ENCODE measurements at places on chromosomes 2 and 18.

GRCh38 chr2:108271691-108272253 lies 16.9 kb upstream of the SULT1C2 start:
- no peak for DNase-seq

DNA sequence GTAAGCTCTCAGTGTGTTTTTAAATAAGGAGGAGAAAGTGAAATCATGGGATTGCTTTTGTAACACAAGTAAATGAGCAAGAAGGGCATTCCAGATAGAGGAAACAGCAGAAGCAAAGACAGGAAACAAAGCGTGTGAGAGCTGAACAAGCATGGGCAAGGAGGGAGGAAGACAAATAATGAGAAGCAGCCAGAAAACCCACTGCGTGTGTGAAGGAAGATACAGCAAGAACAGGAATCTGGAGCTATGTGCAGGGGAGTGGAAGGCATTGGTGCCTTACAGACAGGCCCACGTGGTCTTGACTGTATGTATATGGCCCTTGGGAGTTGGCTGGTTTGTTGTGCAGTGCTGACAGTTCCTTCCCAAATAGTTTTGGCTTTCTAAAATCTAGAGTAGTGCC lies 88.6 kb downstream of the AAK1 start:
- DNase-seq: no peak

- DNase-seq: no peak
Observed at GRCh38 chr2:142144547-142144946, 13.7 kb upstream of the LRP1B start.

DNA sequence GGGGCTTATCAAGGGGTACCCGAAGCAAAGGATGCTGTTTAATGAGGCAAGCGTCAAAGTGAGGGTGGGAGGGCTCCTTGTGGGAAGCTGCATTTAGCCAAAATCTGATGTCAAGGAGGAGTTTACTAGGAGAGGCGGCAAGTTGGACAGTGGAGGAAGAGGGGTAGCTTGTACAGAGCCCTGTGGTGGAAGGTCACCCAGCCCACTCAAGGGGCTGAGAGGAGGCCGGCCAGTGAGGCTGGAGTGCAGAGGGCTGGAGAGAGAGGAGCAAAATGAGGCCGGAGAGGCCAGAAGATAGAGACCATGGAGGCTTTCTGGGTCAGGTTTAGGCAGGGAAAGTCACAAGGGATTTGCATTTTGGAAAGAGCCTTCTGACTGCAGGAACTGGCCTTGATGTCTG lies 49.5 kb downstream of the ASB1 start:
- DNase-seq: no peak

DNA sequence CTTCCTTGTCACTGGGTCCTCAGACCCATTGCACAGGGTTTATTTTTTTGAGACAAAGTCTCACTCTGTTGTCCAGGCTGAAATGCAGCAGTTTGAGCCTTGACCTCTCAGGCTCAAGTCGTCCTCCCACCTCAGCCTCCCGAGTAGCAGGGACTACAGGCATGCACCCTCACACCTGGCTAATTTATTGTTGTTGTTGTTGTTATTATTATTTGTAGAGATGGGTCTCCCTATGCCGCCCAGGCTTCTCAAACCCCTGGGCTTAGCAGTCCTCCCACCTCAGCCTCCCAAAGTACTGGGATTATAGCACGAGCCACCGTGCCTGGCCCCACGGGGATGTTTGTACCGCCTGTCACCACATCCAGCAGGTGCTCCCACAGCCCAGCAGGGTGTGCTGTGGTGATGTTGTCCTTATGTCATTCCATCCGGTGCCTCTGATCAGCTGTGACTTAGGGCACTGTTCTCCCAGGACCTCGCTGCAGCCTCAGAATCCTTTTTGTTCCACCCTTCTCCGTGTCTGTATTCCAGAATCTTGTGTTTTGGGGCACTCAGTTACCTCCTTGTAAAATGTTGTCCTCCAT lies 182.3 kb downstream of the INO80D start:
- DNase-seq: no peak

GRCh38 chr2:124894199-124894598 lies 869.1 kb downstream of the CNTNAP5 start:
- no peak for DNase-seq

DNA sequence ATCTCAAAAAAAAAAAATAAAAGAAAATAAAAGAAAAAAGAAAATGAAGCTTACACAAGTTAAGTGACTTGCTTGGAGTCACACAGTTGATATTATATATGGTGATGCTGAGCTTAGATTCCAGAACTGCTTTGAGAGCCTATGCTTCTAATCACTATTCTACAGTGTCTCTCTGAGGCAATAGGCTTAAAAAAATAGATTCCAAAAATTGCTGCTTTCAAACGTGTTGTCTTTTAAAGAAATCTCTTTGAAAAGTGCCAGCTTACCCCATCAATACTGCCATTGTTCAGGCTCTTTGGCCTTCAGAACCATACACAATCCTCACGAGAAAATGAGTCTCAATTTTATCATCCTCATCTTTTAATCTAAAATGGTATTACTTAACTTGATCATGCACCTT lies 102.6 kb downstream of the CDK15 start:
- DNase-seq: no peak

DNA sequence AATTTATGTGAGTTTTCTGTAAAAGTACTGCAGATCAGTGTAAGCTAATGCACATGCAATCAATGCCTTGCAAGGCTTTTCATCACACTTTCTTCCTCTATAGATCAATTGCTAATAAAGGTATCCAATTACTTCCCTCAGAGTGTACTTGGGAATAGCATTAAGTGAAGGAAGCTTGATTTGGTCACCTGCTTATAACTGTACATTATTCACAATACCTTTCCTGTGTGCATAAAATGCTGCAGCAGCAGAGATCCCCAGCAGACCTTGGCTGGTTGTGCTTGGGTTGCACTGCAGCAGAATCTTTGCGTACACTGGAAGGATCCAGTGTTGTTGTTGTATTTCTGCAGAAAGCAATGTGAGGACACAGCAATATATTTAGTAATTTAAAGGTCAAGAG lies 18.5 kb upstream of the SCN9A start:
- no peak for DNase-seq

GRCh38 chr2:12315224-12315623 lies 401.5 kb upstream of the TRIB2 start:
- DNase-seq: no peak

- no peak for DNase-seq
Observed at GRCh38 chr2:33491441-33492084, 15.1 kb downstream of the RASGRP3 start.

- no peak for DNase-seq
Observed at GRCh38 chr2:118856978-118857676, 9.7 kb upstream of the EN1 start.

GRCh38 chr2:114354199-114354598 lies 88.2 kb upstream of the DPP10 start:
- DNase-seq: no peak

DNA sequence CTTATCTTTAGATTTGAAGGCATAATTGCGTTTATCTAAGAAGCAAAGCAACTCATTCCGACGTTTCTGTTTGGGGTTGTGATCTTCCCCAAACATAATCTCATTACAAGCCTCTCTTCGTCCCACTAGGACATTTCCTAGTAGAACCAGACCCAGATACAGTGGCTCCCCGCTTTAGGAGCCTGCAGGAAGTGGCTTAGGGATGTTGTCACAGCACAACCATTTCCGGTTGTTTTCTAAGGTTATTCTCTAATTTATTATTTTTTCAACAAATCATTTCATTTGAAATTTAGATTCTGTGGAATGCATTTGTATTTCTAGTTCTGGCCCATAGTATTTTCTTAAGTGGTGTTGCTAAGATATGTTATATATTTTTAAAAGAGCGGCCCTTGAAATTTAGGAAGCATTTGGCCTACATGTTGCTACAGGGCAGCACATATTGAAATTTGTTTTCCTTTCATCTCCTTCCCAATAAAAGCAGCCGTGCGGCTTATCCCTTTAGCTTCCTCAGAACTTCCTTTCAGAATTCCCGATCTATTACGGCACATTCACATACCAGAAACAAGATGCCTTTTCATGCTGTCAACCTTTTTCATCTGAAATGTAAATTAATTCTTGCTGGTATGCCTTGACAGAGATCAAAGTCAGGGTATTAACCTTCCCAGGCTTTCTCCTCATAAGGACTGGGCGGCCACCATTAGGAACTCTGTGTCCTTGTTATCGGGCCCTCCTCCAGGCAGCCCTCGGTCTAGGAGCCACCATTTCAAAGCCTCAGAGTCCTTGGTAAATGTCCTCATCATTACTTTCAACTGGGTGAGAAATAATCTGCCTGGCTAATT lies 210.9 kb upstream of the SP5 start:
- no peak for DNase-seq

GRCh38 chr18:4748975-4749374 lies 293.9 kb upstream of the DLGAP1 start:
- DNase-seq: no peak

GRCh38 chr2:96264656-96265348 lies 995 bp downstream of the TMEM127 start:
- peak; percentile 36 for DNase-seq

- DNase-seq: no peak
Observed at GRCh38 chr2:23711979-23712755, 214.8 kb downstream of the ATAD2B start.

- DNase-seq: no peak
Observed at GRCh38 chr2:38207168-38207567, 131.2 kb upstream of the CYP1B1 start.

GRCh38 chr2:128500138-128500800 lies 181.6 kb upstream of the HS6ST1 start:
- no peak for DNase-seq

GRCh38 chr2:127630096-127630863 lies 15.7 kb upstream of the GPR17 start:
- DNase-seq: no peak

GRCh38 chr2:86017901-86018896 lies 87.5 kb downstream of the POLR1A start:
- DNase-seq: no peak

- no peak for DNase-seq
Observed at GRCh38 chr2:191839918-191840804, 6.7 kb downstream of the CAVIN2 start.

Measured in activated gamma-delta T cell treated with Interleukin-2 at 50 U/mL for 16 hours (primary cell).